ENCODE measurements at places on chromosomes 7 and 10. TPM values are rescaled to one million over a fixed set of nuclear protein-coding genes. Genes with fewer than 3 reads are reported as not detected.

The CFAP43 gene
- total RNA-seq, result 4.0 TPM

DNA sequence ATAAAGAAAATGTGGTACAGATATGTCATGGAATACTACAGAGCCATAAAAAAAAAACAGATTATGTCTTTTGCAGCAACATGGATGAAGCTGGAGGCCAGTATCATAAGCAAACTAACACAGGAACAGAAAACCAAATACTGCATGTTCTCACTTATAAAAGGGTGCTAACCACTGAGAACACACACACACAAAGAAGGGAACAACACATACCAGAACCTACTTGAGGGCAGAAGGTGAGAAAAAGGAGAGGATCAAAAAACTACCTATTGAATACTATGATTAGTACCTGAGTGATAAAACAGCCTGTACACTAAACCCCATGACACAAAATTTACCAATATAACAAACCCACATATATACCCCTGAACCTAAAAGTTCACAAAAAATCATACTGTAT lies 144.6 kb downstream of the TPK1 start:
- no peak for DNase-seq

- no peak for DNase-seq
Measured at GRCh38 chr7:149261316-149261828, 624 bp upstream of the ZNF783 start.

DNA sequence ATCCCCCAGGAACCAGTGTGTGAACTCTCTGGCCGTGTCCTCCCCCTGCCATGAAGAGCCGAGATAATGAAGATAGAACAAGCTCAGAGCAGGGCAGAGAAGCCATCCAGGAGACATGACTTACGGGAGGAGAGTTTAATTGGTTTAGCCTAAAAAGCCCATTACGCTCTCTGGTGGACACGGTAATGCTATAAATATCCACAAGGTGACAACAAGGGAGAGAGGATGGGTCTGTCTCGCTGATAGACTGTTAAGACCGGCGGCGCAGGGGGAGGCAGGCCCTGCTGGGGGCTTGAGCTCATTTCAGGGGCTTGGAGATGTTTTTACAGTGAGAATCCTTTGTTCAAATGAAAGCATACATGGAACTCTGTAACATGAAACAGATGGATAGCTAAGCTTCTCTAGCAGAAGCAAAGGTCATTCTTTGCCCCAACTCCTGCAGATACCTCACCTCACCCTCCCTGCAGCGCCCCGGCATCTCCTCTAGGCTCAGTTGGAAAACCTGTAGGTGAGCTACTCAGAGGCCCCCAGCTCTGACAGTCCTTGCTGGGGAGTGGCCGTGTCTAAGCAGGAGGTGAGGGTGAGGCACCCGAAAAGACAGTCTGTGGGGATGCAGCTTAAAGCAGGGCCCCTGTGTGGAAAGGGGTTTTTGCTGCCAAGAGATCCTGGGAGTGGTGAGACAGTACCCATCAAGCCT lies 40.8 kb upstream of the LOXL4 start:
- no peak for DNase-seq

GRCh38 chr7:42170724-42171123 lies 66.3 kb downstream of the GLI3 start:
- no peak for DNase-seq

The FMC1 gene
- 12.4 TPM for total RNA-seq

The MMD2 gene
- total RNA-seq, result 12.5 TPM

The PLAC9 gene
- 9.7 TPM for total RNA-seq

The OR2A42 gene
- total RNA-seq, result not detected

The MRC1 gene
- total RNA-seq, result 1.5 TPM
